ENCODE measurements at places on chromosomes 16 and 17.
A peak's percentile ranks its signal among the peaks of the same experiment; 100 is the strongest.

GRCh38 chr16:20880867-20881502 lies 19.2 kb downstream of the DCUN1D3 start:
- no peak for DNase-seq

GRCh38 chr17:4849011-4849536 lies 15.9 kb downstream of the MINK1 start:
- peak; percentile 58 for DNase-seq

DNA sequence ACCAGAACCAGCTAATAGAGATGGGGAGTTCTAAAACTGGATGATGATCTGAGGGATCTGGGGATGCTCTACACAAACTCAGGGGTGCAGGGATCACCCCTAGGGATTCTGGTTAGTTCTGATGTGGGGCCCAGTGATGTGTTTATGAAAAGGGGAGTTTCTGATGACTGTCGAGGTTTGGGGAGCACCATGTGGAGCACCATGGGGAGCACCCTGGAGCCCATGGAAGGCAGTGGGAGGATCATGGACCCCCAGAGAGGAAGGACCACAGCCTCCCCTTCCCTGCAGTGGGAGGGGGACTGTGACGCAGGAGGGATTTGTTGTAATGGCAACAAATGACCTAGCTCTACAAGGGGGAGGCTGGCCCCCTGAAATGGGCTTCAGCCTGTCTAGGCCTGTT lies 18.4 kb downstream of the PIMREG start:
- no peak for DNase-seq

GRCh38 chr16:66895999-66896398 lies 15.7 kb downstream of the PDP2 start:
- DNase-seq: no peak

DNA sequence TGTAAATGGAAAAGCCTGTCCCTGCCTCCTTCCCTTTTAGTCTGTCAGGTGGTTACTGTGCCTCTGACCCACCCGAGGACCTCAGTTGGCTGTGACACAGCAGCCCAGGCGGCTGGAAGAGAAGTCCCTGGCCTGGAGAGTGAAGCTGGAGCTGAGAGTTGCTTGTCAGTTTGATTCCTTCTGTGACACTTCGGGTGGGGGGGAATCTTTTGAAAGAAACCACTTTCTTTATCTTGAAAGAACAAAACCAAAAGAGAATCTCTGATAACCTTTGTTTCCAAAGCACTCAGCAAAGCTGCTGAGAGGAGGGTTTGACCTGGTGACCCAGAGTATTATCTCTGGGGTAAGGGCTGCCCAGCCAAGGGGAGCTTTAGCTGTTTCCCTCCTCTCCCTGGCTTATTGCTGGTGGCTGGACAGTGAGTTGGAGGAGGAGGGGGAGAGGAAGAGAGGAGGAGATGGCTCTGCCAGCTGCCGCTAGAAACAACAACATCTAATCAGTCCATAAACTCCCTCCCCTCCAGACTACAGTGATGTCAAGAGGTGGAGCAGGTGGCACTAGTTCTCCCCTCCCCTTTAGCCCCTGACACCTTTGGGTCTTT lies 34.0 kb downstream of the YPEL2 start:
- DNase-seq: no peak

GRCh38 chr16:50567651-50568050 lies 19.5 kb downstream of the NKD1 start:
- DNase-seq: no peak

- DNase-seq: no peak
Observed at GRCh38 chr16:78176435-78176834, 77.0 kb downstream of the WWOX start.

GRCh38 chr17:46008591-46008990 lies 9.5 kb downstream of the STH start:
- DNase-seq: no peak

DNA sequence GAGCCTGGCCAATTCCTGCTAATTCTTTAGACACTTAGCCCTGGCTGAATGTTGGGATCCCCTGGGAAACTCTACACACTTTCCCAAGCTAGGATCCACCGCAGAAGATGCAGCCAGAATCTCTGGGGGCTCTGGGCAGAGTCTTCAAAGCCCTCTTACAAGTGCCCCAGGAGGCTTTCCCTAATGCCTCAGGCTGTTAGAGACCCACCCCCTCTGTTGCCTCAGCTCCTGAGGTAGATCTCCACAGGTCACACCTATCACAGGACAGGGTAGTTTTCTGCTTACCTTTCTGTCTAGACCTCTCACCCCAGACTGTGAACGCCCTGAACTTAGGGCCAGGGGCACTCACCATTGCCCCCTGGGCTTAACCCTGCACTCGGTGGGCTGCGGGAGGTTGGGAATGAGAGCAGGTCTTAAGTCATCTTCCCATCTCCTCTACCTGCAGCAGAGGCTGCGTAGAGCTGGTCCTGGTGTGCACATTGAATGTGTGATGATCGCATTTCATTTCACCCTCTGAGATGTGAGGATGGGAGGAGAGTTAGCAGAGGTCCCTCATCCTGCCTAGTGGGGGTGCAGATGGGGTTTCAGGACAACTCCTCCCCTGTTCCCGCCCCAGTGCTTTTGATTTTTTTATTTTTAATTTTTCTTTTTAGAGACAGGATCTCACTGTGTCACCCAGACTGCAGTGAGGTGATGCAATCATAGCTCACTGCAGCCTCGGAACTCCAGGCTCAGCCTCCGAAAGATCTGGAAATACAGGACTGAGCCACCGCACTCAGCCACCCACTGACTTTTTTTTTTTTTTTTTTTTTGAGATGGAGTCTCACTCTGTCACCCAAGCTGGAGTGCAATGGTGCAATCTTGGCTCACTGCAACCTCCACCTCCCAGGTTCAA lies 89.0 kb upstream of the LHX1 start:
- no peak for DNase-seq

DNA sequence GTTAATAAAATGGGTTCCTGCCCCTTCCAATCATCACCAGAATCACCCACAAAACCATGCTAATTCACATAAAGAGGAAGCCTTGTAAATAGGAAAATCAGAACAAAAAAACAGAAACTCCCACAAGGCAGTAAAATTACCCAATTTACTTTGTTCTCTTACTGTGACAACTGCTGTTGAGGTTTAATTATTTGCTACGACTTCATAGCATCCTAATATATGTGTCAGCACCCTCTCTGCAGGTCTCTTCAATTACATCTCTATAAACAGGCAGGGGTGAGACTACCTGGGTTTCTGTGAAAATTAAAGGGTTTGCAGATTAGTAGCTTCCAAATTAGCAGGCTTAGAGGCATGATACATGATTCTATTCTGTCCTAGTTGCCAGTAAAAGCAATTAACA lies 2.7 kb downstream of the WDR59 start:
- no peak for DNase-seq

- DNase-seq: no peak
Observed at GRCh38 chr16:67926181-67926750, 5.4 kb downstream of the CTRL start.

DNA sequence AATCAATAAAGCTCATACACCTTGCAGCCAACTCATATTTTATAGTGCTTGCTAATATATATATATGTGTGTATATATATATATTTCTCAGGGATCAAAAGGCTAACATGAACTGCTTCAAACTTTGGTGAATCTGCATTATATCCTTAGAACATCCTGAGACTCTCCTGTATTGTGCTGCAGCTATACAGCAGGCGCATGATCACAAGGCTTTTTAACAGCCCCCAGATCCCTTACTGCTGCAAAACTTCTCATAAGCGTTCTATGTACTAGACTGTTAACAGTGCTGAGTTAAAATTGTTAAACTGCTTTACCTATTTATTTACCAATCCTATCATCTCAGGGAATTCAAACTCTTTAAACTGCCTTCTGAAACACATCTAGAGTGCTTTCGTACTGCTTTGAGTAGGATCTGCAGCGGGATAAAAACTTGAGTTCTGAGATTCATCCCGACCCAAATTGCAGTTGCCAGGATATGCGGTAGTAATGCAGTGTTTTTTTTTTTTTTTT lies 1.3 kb downstream of the GPATCH8 start:
- DNase-seq: no peak

DNA sequence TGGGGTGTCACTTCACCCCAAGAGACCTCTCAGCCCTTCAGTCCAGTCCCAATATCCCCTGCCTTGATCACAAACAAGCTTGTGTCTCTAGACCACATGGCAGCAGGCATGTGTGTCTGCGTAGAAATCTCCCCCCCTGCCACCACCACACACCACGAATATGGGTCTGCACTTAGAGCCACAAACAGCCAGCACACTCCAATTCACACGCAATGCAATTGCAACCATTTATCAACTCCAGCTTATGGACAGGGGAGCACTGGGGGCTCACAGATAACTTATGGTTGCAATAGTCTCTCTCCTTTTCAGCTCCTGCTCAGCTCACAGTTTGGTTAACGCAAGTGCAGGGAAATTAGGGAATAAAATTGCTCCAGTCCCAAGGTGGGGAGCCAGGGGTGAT lies 2.6 kb downstream of the HOXB9 start:
- no peak for DNase-seq

DNA sequence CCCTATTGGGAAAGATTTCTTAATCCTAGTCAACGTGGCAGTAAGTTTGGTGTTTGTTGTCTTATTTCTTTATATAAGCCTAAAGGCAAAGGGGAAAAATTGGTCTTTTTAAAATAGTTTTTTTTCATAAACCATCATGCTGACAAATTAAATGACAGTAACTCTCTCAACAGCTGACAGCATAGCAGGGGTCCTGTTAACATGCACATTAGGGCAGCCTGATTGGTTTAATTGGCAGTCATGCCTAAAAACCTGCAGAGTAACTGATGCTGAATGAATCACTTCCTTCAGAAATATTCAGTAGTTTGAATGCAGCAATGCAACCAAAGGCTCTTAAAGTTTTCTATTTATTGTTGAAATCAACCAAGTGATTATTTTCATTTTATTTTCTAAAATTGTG lies 85.4 kb downstream of the ITFG1 start:
- no peak for DNase-seq

DNA sequence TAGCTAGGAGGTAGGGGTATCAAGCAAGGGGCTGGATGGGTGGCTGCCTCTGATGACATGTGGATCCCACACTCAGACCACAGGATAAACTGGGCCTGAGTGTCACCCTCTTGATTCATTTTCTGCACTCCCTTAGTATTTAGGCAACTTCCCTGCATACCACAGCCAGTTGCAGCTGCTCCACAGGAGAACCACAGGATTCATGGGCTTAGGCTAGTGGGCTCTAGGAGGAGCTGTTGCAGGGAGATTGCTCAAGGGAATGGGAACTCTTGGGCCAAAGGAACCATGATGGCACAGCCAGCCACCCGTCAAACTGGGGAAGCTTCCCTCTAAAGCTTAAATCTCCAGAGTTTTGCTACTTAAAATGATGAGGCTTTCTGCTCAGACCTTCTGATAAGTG lies 269.7 kb upstream of the ASIC2 start:
- DNase-seq: no peak

DNA sequence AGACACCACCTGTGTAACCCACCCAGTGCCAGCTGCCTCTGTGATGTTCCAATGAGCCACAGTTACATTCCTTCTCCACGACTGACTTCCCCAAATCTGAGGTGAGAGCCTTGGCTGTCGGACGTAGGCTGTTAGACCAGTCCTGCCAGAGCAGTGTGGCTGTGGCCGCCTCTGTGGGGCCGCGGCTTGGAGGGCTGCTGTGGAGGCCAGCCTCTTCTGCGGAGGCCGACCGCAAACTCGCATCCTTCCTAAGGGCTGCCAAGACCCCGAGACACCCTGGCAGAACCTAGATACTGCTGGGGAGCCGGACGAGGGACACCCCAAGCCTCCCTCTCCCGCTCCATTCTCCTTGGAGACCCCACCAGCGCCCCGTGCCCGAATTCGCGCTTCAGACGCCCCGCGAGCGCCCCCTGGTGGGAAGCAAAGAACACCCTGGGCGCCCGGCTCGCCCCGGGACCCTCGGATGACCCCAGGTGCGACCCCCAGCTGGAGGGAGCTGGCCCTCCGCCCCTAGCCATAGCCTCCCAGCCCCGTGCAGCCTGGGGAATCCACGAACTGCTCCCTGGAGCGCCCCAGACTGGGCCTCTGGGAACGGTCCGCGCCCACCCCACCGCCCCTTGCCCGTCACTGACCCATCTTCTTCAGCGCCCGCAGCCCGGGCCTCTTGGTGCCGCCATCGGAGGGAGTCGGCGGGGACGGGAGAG lies 547 bp downstream of the PLCD3 start:
- DNase-seq: no peak

GRCh38 chr17:300881-301280 lies 51.7 kb downstream of the RPH3AL start:
- no peak for DNase-seq

GRCh38 chr16:88289561-88289960 lies 93.2 kb upstream of the ZNF469 start:
- peak; percentile 41 for DNase-seq

DNA sequence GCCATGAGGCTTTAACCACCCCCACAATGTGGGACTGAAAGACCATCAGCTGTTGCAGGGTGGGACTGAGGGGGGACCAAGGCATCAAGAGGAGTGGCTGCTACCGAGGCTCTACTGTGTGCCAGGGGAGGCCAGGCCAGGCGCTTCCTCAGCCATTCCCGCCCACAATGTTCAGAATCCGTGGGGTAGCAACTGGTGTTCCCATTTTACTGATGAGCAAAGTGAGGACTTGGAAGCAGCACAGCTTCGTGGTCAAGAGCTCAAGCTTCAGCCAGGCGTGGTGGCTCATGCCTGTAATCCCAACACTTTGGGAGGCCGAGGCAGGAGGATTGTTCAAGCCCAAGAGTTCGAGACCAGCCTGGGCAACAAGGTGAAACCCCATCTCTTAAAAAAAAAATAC lies 65.9 kb downstream of the SCNN1B start:
- DNase-seq: no peak

GRCh38 chr17:70882504-70882903 lies 713.2 kb downstream of the KCNJ2 start:
- DNase-seq: no peak

- peak; percentile 95 for DNase-seq
Observed at GRCh38 chr17:7329374-7329996, 350 bp upstream of the NEURL4 start.

GRCh38 chr17:76337413-76337777 lies 16.3 kb downstream of the PRPSAP1 start:
- DNase-seq: no peak

DNA sequence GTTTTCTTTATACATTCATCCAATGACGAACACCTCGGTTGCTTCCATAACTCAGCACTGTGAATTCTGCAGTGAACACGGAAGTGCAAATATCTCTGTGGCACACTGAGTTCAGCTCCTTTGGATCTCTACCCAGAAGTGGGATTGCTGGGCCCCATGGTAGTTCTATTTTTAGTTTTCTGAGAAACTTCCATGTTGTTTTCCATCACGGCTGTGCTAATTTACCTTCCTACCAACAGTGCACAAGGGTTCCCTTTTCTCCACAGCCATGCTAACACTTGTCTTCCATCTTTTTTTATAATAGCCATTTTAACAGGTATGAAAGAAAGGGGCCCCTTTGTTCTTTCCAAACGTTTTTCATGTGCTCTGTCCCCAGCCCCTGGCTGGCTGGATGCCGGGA lies 30.2 kb upstream of the CBLN1 start:
- DNase-seq: no peak

DNA sequence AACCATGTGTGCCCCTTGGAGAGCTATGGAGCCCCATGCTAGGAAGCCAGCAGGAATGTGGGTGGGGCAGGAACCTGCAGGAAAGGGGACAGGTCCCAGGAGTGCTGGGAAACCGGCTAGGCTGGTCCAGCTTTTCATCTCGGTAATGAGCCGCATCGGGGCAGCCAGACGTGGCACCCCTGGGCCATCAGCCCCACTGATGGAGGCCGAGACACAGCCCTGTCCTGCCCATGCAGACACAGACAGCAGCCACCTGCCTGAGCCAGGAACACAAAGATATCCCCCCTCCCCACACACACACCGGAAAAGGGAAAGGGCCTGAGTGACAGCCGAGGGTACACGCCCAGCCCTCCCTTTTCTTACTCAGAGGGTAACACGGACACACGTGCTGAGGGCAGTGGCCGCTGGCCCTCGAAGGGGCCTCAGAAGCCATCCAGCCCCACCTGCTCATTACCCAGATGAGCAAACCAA lies 18.1 kb downstream of the PPL start:
- DNase-seq: no peak

All from BJ (cell line).